ENCODE measurements at places on chromosomes 1 and 21.
A peak's percentile ranks its signal among the peaks of the same experiment; 100 is the strongest.

GRCh38 chr1:157992031-157992832 lies 1.2 kb upstream of the KIRREL1 start:
- no peak for DNase-seq

- DNase-seq = no peak
These were observed 207.0 kb downstream of the TNR start for GRCh38 chr1:175536369-175536768.

GRCh38 chr1:220828950-220829586 lies 42.4 kb downstream of the MTARC1 start:
- DNase-seq = no peak

DNA sequence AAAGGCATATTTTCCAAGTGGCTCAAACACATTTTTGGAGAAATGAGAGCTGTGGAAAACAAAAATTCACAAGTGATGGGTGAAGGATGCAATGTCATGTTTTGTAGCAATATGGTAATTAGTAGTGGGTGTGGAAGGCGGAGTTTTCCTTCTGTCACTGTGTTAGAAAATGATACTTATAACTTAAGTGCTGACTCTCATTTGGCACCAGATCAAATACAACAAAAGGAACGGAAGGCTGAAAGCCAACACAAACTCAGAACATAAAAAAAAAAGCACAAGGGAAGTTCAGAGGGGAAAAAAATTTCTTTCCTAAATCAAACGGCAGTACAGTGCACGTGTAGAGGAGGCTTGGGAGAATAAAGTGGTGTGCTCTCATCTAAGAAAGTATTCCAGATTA lies at the start of gene TNFSF18:
TSS of gene TNFSF18 (minus strand) at position 77 of the 400 bp plus-strand sequence. CDS start at position 32, 45 bp downstream.
- no peak for DNase-seq

DNA sequence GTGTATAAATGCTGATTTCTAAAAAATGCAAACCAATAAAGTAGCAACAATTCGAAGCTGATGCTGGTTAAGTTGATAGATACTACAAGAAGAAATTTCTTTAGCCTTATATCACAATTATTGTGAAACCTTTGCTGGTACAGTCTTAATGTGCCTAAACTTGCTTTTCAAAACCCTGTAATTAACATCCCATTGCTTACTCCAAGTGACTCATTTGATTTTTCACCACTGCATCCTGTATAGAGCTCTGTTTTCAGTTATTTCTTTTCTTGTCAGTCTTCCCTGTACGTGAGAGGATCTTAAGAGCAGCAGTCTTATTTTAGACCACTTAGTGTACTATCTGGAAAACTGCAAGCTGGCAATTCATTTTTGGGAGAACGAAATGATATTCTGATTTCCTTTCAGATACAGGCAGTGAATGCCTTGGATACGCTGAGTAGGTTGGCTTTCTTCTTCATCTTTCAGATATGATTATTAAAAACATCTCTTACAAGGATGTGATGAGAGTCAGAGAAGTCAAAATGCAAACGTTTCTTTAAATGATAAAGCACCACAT lies 210.3 kb downstream of the KCTD3 start:
- no peak for DNase-seq

GRCh38 chr1:16371725-16372124 lies 4.7 kb downstream of the SZRD1 start:
- DNase-seq = no peak

GRCh38 chr1:204782118-204782700 lies 88.5 kb upstream of the NFASC start:
- DNase-seq = no peak

DNA sequence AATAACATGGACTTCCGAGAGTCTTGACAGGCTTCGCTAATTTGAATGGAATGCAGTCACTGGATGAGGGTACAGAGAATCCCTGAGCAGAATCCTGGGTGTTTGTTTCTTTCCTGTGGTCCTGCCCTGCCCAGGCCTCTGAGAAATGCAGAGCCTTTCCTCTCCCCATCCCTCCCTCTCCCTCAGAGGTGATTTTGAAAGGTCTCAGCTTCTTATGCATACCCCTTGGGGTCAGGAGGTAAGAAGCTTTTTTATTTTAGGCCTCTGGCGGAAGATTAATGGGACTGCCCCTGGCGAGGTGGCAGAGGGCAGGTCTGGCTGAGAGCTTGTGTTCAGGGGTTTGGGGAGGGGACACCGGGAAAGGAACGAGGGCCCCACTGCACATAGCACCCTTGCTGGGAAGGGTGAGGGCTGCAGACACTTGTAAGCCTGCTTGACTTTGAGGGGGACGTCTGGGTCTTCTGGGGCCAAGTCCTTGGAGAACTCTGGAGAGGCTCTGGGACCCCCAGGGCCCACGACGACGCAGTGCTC lies 116.5 kb upstream of the SLC45A1 start:
- DNase-seq = no peak

DNA sequence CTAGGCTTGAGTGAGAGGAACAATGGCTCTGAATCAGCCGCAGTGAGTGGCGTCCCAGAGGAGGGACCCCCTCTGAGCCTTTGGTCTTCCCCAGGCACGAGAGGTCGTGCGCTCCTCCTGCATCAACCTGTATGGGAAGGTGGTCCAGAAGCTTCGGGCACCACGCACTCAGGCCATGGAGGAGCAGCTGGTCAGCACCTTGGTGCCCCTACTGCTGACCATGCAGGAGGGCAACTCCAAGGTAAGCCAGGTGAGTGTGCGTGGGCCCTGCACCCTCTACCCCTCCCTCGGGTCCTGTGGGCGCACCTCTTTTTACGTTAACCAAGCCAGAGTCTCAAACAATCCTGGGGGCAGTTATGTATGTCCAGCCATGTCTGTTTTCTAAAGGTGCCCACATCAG lies 13.7 kb upstream of the TTC4 start:
- DNase-seq = no peak

DNA sequence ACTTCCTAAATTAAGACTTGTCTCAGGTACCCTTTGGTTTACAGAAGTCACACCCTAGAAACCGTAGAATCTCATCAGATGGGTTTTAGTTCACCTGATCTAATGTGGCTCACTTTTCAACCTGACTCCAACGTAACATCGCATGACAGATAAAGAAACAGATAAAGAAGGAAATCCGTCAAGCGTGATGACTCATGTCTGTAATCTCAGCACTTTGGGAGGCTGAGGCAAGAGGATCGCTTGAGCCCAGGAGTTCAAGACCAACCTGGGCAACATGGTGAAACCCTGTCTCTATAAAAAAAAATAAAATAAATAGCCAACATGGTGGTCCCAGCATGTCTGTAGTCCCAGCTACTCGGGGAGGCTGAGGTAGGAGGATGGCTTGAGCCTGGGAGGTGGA lies 97.3 kb downstream of the SPSB1 start:
- no peak for DNase-seq

DNA sequence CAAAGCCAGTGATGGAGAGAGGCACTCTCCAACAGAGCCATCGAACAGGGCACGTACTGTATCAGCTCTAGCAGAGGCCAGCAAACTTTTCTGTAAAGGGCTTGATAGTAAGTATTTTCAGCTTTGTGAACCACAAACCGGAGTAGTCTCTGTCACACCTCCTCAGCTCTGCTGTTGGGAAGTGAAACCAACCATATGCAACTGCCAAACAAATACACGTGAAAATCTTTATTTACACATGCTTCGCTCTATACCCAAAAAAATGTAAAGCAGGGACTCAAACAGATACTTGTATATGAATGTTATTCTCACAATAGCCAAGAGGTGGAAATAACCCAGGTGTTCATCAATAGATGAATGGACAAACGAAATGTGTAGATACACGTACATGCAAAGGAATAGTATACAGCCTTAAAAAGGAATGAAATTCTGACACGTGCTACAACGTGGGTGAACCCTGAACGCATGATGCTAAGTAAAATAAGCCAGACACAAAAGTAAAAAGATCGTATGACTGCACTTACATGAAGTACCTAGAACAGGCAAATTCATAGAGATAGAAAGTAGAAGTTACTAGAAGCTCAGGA lies 39.0 kb downstream of the SETD4 start:
- DNase-seq = no peak

DNA sequence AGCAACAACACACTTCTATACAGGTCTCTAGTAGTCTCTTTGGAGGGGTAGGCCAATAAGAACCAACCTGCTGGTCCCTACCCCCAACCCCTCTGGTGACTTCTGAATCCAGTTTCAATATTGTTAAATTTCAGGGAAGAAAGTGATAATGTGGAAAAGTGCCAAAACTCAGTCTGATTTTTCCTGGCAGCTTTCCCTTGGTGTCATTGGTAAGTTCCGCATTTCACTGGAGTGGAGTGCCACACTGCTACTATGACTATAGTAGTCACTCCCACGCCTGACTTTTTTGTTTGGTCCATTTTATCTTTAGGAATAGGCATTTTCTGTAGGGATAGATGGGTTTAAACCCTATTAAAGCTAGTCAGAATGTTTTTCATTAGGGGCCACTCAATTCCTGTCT lies 5.7 kb upstream of the ARID1A start:
- no peak for DNase-seq

GRCh38 chr1:206982216-206982615 lies 12.0 kb upstream of the FCAMR start:
- peak; percentile 47 for DNase-seq

All from hypothalamus (tissue), 51 donors.